Esophagus squamous epithelium (tissue), 5 donors: ENCODE measurements at places on chromosomes 3 and 15. TPM values are rescaled to one million over a fixed set of nuclear protein-coding genes. Genes with fewer than 3 reads are reported as not detected.

DNA sequence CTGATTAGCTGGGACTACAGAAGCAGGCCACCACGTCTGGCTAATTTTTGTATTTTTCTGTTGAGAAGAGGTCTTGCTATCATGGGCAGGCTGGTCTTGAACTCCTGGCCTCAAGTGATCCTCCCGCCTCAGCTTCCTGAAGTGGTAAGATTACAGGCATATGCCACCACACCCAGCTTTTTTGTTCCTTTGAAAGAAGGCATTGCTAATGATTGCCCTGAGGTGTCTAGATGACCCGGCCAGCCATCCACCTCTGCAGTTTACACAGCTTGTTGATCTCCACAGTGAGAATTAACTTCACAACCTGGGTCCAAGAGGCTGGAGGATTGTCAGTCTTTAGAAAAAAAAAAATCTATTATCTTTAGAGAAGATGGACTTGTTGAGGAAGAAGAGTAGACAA is 58.7 kb downstream of the SMAD3 start:
- H3K27ac ChIP-seq = peak overlapping the region; percentile 90
- no peak for DNase-seq
- no peak overlapping the region for H3K4me3 ChIP-seq

DNA sequence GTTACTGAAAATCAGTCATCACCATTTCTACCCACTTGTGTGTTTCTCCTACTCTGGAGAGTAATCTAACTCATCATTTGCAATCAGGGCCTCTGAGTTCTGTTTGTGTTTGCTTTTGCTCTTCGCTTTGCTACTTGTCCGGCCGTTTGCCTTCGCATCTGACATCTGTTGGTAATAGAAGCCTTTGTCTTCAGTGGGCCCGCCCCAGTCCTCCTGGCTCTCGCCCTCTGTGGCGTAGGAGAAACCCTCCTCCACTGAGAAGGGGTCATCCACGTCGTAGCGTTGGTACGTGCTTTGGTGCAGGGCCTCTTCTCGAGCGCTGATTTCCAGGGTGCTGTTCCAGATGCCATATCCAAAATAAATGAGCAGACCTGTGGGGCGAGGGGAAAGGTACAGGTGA is 48.3 kb downstream of the CLDN11 start:
- peaks cover 8% of the 10 kb centered on the region for H3K4me1 ChIP-seq
- DNase-seq = no peak
- no peak overlapping the region for H3K27ac ChIP-seq
- H3K27me3 ChIP-seq = peaks cover 6% of the 10 kb centered on the region

- no peak for DNase-seq
- no peak overlapping the region for H3K27ac ChIP-seq
- H3K4me3 ChIP-seq = no peak overlapping the region
- no peaks in the 10 kb centered on the region for H3K36me3 ChIP-seq
Measured at GRCh38 chr15:39639037-39639436, 58.2 kb downstream of the THBS1 start.

DUOX1 gene
- 202 TPM for total RNA-seq

GRM7 gene
- total RNA-seq = not detected

THBS1 gene
- 86.2 TPM for total RNA-seq

NMNAT3 gene
- 7.6 TPM for total RNA-seq

PEX5L gene
- total RNA-seq = not detected

- H3K27me3 ChIP-seq = no peaks in the 10 kb centered on the region
- DNase-seq = no peak
- no peaks in the 10 kb centered on the region for H3K36me3 ChIP-seq
- peak overlapping the region; percentile 77 for H3K27ac ChIP-seq
- no peak overlapping the region for H3K4me3 ChIP-seq
Measured at GRCh38 chr15:90598679-90599078, 69.0 kb downstream of the CRTC3 start.

DNA sequence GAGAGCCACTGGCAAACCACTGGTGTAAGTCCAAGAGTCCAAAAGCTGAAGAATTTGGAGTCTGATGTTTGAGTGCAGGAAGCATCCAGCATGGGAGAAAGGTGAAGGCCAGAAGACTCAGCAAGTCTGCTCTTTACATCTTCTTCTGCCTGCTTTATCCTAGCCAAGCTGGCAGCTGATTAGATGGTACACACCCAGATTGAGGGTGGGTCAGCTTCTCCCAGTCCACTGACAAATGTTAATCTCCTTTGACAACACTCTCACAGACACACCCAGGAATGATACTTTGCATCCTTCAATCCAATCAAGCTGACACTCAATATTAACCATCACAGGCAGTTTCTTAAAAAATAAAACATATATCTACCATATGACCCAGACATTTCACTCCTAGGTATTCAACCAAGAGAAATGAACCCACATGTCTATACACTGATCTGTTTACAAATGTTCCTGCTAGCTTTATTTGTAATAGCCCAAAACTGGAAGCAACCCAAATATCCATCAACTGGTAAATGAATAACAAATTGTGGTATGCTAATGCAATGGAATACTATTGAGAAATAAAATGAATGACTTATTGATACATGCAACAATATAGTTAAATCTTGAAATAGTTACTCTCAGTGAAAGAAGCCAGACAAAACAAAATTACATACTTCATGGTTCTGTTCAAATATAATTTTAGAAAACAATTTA is 373.8 kb downstream of the ZNF385D start:
- DNase-seq = no peak
- H3K27ac ChIP-seq = no peak overlapping the region
- no peak overlapping the region for H3K4me3 ChIP-seq
- H3K27me3 ChIP-seq = no peaks in the 10 kb centered on the region

DNA sequence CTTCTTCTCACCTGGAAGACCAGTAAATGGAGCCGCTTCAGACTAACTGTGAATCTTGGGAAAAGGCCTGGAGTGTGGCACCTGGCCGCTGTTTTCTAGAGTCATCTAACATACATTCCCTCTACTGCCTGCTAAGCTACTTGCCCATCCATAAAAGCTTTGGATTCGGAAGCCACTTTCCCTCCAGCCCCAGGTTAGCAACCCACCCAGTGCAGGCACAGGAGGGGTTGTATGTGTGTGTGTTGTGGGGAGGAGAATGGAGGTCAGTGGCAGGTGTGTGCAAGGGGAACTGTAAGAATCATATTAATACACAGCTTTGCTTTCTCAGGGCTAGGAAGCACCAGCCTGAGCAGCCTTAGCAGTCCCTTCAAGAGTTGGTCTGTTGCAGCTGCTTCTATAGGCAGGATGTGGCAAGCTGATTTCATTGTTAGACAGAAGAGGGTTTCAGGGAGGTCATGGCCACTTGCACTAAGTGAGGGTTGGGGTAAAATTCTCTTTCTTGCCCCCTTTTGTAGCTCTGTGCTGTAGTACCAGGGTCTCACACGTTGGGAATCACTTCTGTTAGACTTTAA is 8.9 kb downstream of the NSUN3 start:
- H3K4me1 ChIP-seq = no peaks in the 10 kb centered on the region
- H3K27ac ChIP-seq = no peak overlapping the region
- no peak for DNase-seq

DNA sequence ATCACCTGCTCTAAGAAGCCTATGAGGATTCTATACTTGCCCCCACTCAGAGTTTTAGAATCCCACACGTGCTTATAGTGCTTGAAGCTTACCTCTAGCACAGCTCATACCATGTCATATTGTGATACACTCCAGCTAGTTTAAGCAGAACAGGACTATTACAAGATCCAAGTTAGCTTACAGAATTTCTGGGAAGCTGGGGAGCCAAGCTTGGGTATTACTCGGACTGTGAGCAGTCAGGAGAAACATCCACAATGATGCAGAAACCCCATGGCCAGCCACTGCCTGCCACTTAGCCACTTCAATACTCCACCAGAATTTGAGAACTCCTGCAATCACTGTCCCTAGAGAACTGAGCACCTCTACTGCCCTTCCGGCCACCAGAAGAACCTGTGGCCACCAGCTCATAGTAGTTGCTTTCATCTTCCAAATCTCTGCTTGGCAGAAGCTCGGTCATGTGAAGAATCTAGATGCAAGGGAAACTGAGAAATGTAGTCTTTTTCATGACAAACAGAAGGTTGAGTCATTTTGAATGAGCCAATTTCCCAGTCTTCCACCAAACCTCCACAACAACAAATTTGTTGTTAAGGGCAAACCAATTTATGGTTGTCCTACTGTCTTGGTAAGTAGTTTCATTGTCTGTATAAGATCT is 27.7 kb upstream of the SSR3 start:
- DNase-seq = no peak
- no peaks in the 10 kb centered on the region for H3K27me3 ChIP-seq
- no peaks in the 10 kb centered on the region for H3K36me3 ChIP-seq
- no peak overlapping the region for H3K27ac ChIP-seq
- H3K4me3 ChIP-seq = no peak overlapping the region

DNA sequence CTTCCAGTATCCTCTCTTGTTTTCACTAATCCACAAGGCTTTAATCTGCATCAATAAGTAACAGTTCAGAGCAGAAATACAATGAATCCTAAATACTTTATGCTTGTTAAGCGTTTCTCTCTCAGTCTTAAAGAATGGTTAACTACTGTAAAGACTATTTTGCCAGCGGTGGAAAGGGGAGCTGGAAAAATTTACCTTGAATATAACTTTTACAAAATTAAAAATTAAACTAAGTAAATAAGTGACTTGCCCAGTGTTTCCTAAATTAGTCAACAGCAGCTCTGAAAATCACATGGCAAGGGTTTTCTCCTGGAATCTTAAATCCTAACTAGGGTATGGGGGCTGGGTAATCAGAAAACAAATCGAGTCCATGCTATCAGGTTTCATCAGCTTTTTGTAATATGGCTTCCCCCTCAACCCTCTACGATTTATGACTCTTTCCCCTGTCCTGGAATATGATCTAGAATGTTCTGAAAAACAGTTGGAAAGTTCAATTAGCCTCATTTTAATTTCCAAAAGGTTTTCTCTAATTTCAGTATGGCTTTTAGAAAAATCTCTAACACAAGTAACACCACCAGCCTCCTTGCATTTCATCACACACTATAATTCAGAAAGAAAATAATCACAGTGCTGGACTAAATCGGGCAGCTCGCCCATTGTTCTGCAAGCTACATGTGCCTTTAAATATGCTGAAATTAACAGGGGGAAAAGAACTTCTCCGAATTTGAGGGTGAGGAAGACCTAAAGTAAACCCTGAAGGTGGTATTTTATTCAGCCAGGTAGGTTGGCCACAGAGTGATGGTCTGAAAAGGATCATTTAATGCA is 133.5 kb downstream of the ADAMTS9 start:
- no peak for DNase-seq
- H3K27ac ChIP-seq = no peak overlapping the region
- peaks cover 8% of the 10 kb centered on the region for H3K27me3 ChIP-seq
